ENCODE measurements at places on chromosomes 2 and 18.

DNA sequence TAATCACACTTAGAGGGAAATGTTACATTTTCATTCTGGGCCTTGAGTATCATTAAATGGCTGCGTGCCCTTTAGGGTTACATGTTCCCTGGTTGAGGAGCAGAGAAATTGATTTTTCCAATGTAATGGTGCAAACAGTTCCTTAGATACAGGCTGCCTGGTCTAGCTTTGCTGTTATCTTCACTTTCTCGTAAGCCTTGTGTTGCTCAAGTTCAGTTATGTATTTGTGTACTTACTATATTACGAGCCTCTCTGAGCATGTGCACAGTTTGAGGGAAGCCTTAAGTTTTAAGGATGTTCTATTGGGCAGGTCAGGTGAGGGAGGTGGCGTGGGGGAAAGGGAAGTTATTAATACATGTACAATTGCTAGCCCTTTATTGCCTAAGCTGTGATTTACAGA, 23.7 kb downstream of the CEP192 start:
- no peak for DNase-seq

DNA sequence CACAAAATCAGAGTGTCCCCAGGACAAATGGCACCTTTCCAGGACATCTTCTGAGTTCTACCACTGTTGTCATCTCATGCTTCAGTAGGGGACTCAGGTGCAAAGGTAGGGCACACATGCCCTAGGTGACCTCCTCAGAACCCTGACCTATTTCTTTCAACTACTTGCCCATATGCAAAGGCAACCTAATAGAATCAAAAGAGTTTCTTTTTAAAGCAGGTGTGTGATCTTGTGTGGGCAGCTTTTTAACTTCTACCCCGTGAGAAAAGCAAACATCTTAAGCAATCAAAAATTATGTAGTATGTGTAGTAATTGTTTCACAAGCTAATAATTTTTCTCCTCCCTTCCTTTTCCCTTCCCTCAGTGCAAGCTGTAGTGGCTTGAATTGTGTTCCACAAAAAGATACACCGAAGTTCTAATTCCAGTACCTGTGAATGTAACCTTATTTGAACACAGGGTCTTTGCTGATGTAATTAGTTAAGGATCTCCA, 333.1 kb downstream of the RND3 start:
- DNase-seq, result no peak

- DNase-seq, result no peak
Observed at GRCh38 chr2:230503798-230504197, 87.8 kb downstream of the SP100 start.

GRCh38 chr2:174929786-174930185, 75.4 kb downstream of the CHN1 start:
- no peak for DNase-seq

GRCh38 chr2:120473522-120474271, 127.8 kb downstream of the INHBB start:
- DNase-seq, result no peak

DNA sequence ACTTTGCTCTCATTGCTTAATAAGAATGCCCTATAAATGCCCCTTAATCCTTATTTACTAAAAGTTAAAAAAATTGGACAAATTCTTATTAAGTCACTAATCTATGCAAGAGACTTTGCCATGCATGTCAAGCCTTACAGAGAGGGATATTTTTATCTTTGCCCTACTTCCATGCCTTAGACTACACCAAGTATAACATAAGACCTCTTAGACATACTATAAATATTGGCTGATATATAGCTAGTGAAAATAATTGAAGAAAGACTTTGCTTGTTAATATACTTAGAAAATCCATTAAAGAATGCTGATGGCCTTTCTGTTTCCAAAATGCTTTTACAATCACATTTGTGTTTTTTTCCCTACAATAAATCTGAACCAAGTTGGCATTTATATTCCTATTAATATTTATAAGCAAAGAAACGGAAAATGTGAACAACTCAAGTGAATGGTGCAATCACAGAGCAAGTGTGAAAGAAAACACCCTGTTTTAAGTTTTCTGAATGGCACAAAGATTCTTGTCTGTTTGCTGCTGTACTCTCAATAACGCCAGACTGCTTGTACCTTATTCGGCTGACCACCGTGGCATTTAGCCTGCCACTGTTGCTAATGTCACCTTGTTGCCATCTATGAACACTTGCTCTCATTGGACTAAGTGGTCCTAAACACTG, 105.0 kb downstream of the MC4R start:
- DNase-seq, result no peak

DNA sequence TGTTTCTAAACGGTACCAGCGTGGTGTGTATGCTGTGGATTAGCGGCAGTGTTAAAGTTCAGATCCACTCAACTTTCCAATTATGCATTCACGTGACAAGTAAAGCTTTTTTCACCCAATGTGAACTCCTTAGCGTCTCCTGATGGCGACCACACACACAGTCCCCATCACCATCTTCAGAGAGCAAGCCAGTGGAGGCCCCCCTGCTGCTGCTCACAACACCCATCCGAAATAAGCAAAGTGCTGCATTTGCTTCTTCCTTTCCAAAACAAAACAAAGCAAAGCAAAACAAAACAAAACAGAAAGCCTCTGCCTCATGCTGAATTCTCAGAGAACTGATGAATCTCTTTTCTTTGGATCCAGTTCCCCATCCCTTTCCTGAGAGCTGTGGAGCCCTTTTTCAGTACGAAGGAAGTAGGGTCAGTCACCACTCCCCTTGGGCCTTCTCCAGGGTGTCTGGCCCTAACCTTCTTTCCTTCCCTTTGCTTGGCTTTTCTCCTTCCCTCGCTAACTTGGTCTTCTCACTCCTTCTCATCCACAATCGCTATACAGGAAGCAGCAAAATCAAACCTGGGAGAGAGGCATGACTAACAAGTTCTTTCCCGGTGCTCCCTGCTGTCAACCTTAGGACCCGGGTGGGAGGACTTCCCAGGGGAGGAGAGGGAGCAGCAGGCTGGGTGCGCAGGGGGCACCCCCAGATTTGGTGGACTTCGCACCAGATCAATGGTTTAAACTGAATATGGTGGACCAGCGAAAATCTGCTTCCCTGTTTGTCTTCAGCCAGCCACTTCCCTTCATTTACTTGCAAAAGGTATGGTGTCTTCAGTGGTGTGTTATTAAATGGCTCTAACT, 56.0 kb downstream of the NRP2 start:
- no peak for DNase-seq

DNA sequence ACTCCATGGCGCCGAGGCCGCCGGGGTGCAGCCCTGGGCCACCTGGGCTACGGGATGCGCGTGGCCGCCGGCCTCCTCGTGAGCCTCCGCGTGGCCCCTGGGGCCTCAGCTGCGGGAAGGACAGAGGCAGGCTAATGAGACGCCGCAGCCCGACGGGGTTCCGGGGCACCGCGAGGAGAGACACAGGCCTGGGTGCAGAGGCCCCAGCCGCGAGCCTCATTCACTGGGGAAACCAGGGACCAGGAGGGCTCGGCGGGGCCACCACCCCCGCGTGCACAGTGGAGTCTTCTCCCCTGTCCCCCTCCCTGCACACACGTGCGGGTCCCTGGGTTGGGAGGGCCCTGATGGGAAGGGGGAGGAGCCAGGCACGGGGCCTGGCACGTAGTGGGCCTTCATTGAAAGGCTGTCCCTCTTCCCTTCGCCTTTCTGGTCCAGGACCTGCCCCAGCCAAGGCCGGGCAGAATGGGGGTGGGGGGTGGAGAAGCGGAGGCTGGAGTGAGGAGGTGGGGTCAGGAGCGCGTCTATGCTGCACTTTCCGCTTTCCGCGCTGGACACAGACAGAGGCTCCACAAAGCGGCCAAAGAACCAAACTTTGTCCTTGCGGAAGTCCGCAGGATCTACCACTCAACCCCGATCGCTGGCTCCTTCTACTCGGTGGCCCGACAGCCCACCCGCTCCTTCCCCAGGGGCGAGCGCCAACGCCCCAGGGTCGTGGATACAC, 9.1 kb downstream of the ALPP start:
- no peak for DNase-seq

DNA sequence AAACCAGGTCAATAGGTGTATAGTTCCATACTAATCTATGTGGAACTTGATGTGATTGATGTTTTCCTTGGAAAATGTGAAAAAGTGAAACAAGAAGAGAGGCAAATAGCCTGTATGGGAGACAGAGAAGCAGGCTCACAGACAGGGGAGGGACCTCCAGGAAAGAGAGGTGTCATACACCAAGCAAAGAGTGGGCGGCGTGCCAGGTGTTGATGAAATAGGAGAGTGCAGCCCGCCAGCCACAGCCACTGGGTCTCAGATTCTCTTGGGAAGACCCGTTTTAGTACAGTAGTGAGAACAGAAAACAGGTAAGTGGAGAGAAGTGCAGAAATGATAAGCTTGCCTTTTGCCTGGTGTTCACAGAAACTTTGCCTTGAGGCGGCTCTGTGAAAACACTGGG, 301.9 kb downstream of the ZNF407 start:
- no peak for DNase-seq

DNA sequence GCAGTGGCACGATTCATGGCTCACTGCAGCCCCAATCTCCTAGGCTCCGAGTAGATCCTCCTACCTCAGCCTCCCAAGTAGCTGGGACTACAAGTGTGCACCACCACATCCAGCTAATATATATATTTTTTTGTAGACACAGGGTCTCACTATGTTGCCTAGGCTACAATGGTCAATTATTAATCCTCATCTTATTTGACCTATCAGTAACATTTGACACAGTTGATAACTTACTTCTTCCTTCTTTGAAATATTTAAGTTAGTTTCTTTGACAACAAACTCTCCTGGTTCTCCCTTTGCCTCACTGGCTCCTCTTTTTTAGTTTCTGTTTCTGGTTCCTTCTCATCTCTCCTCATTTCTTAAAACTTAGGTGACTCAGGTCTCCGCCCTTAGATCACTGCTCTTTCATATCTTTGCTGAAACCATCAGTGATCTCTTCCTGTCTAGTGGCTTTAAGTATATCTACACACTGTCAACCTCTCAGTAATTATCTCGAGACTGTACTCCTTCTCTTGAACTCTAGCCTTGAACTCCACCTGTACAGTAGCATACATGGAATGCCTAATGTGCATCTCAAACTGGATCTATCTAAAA, 11.5 kb downstream of the PGAP1 start:
- no peak for DNase-seq

DNA sequence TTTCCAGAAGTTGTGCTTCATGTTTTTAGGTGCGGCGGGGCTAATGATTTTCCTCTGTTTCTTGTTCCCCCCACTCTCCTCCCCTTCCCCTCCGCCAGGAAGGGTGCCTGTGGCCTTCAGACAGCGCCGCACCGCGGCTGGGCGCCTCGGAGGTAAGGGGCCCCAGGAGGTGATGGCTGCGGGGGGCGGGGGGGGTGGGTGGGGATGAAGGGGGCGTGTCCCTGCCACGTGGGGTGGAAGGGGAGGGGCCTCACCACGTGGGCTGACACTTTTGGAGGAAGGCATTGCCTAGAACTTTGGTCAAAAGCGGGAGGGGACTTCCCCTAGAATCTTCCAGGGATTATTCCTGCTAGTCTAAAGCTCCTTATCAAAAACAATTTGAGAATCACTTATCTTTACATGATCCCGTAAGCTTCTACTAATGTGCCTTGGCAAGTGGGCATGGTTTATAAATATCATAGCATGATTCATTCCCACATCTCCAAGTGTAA, 83.1 kb downstream of the FAM210A start:
- no peak for DNase-seq

DNA sequence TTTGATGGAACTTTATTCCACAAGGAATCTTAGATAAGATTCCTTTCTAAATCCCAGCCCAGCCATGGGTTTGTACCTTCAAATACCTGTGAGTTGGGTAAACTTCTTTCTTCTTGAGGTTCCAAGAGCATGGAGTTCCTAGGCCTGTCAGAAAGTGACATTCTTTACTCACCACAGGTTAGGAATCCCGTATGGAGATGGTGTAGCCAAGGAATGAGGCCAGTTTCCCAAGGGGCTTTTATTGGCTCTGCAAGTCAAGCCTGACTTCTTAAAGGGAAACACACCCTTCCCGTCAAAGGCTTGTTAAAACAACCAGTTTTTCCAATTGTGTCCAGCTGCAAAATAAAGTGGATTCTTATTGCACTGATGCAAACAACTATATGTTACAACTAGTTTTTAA, 45.8 kb downstream of the STK17B start:
- DNase-seq, result no peak

DNA sequence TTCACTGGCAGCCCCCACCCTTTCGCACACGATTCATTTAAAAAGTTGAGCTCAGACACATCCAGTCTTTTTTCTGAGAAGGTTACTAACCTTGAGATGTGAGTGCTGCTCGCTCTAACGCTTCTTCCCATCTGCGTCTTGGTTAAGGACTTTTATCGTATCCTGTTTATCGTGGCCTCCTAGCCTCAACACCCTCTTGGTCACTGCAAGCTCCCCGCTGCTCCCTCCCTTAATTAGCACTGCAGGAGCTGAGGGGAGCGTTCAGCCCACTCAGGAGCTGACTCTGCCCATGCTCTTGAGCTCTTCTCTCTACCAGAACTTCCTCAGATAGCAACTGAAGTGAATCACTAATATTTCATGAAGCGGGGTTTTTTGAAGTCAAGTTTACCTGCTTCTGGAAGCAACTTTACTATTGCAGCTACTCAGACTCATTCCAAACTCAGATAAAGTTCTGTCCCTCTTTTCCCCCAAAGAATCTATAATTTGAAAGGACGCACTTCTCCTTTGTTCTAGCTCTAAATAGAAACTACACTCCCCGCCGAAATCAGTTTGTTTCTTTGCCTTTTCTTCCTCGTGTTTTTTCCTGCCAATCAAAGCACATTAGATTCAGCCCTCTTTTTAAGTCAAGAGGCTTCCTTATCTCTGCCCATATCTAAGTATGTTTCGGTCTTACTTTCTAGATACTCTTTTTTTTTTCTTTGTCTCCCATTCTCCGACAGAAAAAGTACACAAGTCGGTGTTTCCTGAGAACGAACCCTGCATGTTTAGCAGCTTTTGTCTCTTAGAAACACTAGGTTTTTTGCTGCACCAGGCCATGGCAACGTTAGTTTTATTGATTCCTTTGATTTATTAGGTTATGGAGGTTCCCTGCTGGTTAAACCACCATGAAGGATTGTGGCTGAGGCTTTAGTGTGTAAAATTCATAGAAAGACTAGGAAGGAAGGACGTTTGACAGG, 9.3 kb upstream of the CD226 start:
- DNase-seq, result no peak

- no peak for DNase-seq
Observed at GRCh38 chr18:74525741-74526140, 8.6 kb upstream of the CNDP1 start.

DNA sequence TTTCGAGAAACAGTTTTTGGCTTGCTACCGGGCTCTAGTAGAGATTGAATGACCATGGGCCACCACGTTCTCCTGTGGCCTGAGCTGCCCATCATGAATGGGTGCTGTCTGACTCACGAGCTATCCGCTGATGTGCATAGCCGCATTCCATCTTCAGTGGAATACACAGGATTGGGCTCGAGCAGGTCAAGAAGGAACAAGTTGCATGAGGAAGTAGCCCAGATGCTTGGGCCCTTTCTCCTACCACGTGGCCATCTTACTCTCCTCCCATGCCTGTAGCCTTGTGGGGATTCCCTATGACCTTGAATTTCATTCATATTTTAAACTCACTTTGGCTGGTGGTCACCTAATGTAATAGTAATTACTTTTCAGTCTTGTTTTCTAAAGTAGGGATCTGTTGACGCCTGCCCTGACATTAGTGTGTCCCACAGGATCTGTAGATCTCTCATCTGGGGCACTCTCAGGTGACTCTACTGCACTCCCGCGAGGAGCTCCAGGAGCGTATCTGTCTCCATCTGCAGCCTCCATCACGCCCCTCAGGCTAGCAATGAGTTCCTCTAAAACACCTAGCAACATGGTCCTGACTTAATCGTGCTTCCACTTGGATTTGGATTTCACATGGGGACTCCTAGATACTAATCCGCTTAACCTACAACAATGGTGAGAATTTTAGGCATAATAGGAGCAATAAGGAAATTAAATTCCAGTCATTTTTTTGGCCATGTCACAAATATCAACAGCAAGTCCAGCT, 67.8 kb downstream of the PSMG2 start:
- no peak for DNase-seq

- no peak for DNase-seq
Observed at GRCh38 chr18:55541571-55541970, 46.4 kb downstream of the TCF4 start.
